ENCODE measurements at places on chromosomes 5 and 9.

DNA sequence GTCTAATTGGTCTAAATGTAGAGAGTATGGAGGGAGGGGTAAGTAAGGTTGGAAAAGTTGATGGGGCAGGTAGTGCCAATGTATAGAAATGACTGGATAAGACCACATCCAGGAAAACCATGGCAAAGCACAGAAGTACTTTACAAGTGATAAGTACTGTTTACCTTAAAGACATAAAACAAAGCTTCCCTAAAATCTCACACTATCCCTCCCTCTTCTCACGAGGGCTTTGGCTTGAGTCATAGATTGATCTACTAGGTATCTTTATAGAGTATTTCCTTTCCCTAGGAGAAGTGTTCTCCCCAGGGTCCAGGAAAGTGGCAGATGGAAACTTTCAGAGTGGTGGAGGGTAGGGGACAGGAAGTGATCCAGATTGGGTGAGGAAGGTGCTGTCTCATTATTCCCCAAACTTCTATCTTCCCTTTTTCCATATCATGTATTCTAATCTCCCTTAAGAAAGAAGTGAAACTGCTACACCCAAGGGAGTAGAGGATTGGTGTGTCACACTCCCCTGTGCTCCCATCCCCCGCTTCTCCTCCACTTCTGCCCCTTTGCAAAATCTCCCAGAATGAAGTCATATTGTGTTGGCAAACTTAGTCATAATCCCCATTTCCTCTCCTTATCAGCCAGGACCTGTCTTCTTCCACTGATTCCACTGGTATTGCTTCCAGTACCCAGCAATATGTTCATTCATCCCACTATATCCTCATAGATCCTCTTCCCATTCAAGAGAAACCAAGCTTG is 14.6 kb downstream of the IL33 start:
- DNase-seq, result no peak

GRCh38 chr5:144328494-144328893 is 157.8 kb downstream of the KCTD16 start:
- no peak for DNase-seq

DNA sequence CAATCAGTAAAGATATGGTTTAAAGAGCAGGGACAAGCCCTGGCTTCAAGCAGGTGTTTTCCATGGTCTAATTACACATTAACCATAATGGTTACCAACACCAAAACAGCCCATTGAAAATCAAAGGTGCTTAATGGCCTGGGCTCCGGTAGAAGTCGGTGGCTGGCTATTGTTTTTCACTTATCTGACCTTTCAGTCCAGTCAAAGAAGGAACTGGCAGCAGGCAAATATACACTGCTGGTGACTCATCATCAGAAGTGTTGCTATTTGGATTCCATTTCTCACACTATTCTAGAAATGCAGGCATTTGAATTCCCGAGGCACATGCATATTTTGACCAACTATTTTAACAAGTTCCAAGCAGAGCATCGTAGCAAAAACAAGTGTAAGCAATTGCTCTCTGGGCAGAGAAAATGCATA is 26.3 kb upstream of the GABRP start:
- no peak for DNase-seq

- DNase-seq, result peak; percentile 9
These were observed 68.1 kb upstream of the TAS2R1 start for GRCh38 chr5:9698125-9698826.

GRCh38 chr9:93397661-93398373 is 53.7 kb upstream of the FAM120A start:
- no peak for DNase-seq

DNA sequence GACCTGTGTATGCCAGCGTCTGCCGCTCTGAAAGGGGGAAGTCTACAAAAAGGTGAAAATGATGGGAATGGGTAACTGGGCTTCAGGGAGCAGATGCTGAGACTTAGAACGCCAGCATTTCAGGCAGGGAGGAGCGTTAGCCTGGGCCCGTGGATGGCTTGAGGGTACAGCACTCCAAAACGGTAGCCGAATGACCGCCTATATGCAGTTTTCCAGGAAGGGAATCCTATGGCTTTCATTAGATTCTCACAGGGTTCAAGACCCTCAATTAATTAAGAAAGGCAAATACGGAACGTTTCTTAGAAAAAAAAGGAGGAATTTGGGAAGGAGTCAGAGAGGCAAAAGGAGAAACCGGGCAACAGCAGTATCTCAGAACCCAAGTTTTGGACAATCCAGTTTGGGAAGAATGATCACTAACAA is 639 bp downstream of the AMACR start:
- no peak for DNase-seq

GRCh38 chr5:172730222-172730621 is 40.8 kb downstream of the DUSP1 start:
- no peak for DNase-seq

- DNase-seq, result no peak
These were observed 57.1 kb downstream of the RAB3C start for GRCh38 chr5:58640011-58640410.

DNA sequence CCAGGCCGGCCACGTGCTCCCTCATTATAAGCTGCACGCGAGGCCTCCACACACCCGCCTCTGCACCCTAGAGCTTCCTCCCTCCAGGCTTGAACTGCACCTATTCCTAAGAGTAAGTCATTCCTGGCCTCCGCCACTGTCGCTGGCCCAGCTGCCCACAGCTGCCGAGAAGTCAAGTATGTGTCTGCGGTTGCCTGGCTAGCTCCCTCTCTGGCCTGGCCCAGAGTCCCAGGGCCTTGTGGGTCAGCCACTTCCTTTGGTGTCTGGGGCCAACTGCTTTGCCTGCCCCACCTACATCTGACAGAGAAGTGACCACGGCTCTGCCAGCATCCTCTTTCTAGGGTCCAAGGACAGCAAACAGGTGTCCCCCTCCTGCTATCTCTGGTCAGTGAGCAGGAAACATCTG is 18.3 kb downstream of the ABO start:
- DNase-seq, result no peak

DNA sequence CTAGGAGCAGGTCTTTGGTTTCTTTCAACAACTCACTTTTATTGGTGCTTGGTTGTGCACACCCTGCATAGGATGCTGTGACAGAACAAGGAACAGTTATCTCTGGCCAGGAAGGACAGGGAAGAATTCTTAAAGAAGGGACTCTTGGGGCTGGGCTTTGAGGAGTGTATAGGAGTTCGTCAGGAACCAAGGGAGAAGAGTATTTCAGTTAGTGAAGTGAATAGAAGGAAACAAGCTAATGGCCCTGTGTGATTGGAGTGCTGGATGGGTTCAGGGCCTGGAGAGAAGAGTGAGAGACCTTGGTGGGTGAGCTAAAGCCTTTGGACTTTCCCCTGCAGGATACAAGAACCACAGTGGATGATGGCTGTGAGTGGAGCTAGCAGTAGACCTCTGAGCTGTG is 32.2 kb downstream of the DAB2IP start:
- DNase-seq, result no peak

- DNase-seq, result peak; percentile 92
These were observed at the start of gene SEMA4D for GRCh38 chr9:89497978-89498851. TSS of gene SEMA4D (minus strand) at chr9:89498113. CDS start at chr9:89405456, 92,657 bp downstream.

DNA sequence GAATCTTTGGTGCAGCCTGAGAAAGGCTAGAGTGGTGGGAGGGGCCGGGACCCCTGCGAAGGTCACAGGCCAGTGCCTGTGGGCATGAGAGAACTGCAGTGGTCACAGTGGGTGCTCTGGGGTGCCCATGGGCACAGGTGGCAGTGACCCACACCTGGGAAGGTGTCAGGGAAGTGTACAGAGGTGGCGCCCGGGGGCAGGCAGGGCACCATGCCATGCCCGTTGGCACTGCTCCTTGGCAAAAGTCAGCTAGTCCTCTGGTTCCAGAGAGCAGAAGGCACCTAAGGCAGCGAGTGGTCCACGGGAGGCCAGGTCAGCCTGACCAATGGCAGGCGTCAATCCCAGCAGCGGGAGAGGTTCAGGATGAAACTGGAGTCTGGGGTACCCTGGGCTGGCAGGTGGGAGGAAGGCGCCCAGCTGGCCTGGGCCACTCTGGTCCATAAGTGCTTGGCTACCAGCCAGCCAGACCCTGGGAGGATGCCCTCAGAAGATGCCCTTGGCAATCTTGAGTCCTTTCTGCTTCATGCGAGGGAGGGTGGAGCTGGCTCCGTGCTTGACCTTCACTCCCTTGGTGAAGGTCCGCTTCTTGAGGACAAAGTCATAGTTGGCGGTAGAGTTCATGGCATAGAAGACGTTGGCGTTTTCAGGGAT is 22.8 kb downstream of the RALGDS start:
- no peak for DNase-seq

GRCh38 chr5:79689541-79690466 is at the start of gene CMYA5:
TSS of gene CMYA5 (plus strand) at chr5:79689836. CDS start at chr5:79689908, 72 bp downstream.
- peak; percentile 71 for DNase-seq

DNA sequence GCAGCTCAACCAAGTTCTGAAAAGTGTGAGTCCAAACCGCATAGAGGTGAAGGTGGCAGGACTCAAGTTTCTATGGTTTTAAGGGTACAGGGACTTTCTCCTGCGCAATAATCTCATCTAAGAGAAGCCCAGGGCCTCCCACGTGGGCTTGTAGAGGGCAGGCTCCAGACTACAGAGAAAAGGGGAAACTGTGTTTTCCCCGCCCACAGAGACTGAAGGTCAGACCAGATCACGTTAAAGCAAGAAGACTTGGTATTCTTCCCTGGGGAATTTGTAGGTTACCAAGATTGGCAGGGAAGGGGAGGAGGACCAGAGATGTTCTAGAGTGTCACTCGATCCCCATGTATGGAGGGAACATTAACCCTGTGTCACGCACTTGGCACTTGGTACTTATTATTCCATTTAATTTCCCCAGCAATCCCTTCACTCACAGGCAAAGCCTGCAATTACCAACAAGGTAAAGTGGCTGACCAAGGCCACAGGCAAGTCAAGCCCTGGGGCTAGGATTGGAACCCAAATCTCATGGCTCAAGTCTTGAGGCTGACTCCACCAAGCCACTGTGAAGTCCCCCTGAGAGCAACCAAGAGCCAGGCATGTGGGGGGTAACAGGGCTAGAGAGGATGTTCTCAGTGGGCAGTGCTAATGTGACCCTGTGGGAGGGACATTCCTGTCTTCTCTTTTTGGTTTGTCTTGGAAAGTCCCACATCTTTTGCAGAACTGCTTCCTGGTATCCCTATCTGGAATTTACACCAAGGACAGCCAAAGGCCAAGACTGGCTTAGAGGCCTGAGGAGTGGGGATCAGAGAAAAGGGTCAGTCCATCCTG is 18.3 kb upstream of the NEK6 start:
- no peak for DNase-seq

DNA sequence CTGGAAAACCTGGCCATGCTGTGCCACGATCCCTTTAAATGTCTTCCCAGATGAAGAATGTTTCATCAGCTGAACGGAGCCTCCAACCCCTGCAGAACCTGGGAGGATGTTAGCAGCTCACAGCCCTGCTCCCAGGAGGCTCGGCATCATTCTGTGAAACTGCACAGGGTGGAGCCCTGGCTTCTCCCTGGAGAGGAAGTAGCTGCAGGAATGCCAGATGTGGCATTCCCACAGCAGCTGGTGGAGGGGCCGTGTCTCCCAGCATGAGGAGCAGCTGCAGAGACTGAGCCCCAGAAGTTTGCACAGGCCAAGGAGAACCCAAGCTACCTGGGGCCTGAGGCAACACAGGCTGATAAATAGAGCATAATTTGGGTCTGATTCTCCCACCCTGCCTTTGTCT is 165.8 kb upstream of the MAP3K1 start:
- DNase-seq, result no peak

DNA sequence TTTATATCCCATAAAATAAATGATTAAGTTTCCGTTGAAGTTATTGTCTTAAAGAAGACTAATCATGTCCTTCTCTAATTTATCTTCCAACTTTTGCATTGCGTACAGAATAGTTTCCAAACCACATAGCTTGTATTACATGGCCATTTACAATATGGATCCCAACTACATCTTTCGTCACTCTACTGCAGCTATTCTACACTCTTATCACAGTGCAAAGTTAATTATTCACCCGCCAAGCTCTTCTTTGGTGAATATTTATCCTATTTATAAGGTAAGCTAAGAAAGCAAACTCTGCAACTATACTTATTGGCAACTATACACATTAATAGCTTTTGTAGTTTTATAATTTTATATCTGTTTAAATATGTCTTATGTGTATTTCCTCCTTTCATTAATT is 75.9 kb upstream of the ADAMTS19 start:
- DNase-seq, result no peak

GRCh38 chr5:130045334-130045733 is 141.1 kb downstream of the CHSY3 start:
- DNase-seq, result no peak

Data from eye (tissue), 1 donor.